Mesenchymal stem cell (in vitro differentiated cells and primary cell): ENCODE measurements at places on chromosomes 1 and 21.

DNA sequence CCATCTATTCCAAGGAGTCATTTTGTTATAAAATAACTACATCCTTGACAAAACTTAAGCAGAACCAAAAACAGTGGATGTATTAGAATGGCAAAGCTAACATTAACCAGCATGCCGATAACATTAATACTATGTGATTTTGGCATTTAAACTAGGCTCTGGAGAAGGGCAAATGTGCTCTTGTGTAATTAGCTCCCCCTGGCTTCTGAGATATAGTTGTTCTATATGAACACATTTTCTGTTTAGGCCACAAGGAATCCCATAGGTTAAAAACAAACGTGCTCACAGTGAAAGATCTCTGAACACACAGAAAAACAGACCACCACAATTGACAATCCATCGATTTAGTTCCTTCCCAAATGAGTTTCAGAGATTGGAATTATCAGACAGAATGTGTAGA, 57.4 kb upstream of the TARS2 start:
- no peaks in the 10 kb centered on the region for H3K4me1 ChIP-seq
- H3K27me3 ChIP-seq = no peaks in the 10 kb centered on the region

GRCh38 chr1:11790101-11790879, 15.5 kb downstream of the MTHFR start:
- H3K36me3 ChIP-seq = peaks cover 60% of the 10 kb centered on the region
- no peak overlapping the region for H3K27ac ChIP-seq
- H3K4me1 ChIP-seq = peaks cover 37% of the 10 kb centered on the region
- no peak overlapping the region for H3K4me3 ChIP-seq

- DNase-seq = no peak
- H3K27ac ChIP-seq = peak overlapping the region; percentile 18
- no peaks in the 10 kb centered on the region for H3K4me1 ChIP-seq
- H3K27me3 ChIP-seq = no peaks in the 10 kb centered on the region
- no peak overlapping the region for H3K4me3 ChIP-seq
- no peaks in the 10 kb centered on the region for H3K36me3 ChIP-seq
These were observed 152.7 kb upstream of the NEGR1 start for GRCh38 chr1:72435025-72435424.

DNA sequence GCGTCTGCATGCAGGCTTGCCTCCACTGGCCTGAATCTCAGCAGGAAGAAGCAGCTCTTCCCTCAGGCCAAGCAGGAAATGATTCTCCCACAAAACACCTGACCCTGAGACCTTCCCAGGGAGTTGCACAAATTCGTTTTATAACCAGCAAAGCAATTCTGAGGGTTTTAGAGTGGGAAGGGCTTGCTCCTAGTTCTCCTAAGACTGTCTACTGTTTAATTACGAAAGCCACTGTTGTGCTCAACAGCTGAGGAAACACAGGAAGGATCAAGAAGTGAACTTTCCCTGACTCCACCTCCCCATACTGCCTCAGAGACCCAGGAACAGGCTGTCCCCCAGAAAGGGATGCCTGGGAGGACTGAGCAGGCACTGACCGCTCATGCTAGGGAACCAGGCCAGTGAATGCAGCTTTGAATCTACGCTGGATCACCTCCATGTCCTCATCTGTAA, 37.0 kb upstream of the PUM1 start:
- H3K27me3 ChIP-seq = no peaks in the 10 kb centered on the region
- no peaks in the 10 kb centered on the region for H3K36me3 ChIP-seq
- H3K27ac ChIP-seq = peak overlapping the region; percentile 53
- DNase-seq = peak; percentile 97

DNA sequence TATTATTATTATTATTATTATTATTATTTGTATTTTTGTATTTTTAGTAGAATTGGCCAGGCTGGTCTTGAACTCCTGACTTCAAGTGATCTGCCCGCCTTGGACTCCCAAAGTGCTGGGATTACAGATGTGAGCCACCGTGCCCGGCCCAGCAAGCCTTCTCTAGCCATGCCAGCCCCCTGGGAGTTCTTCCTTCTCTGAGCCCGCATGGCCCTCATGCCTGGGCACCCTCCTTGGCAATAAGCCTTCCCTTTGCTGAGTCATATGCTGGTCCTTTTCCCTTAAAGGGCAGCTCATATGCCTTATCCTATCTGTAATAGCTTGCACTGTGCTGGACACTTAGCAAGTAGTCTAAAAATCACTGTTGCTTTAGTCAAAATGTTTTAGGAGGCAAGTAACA, 8.5 kb upstream of the NBL1 start:
- H3K4me3 ChIP-seq = no peak overlapping the region
- no peak overlapping the region for H3K27ac ChIP-seq
- peaks cover 7% of the 10 kb centered on the region for H3K36me3 ChIP-seq
- H3K27me3 ChIP-seq = no peaks in the 10 kb centered on the region

DNA sequence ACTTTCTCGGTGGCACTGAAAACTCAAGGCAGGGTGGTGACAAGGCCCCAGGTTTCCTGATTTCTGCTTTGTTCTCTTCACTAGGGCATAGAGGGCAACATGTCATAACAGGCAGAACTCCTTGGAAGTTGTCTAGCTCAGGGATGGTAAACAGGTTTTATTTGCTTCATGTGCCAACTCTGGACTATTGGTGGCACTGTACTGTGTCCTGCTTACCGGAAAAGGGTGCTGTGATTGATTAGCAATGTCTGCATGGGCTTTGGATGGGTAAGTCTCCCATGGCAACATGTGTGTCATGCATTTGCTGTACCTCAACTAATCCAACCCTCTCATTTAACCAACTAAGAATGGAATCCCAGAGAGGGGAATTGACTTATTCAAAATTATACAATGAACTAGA, 70.7 kb upstream of the USP24 start:
- H3K36me3 ChIP-seq = no peaks in the 10 kb centered on the region
- H3K27me3 ChIP-seq = no peaks in the 10 kb centered on the region
- no peaks in the 10 kb centered on the region for H3K4me1 ChIP-seq
- DNase-seq = no peak
- no peak overlapping the region for H3K27ac ChIP-seq
- no peak overlapping the region for H3K4me3 ChIP-seq

DNA sequence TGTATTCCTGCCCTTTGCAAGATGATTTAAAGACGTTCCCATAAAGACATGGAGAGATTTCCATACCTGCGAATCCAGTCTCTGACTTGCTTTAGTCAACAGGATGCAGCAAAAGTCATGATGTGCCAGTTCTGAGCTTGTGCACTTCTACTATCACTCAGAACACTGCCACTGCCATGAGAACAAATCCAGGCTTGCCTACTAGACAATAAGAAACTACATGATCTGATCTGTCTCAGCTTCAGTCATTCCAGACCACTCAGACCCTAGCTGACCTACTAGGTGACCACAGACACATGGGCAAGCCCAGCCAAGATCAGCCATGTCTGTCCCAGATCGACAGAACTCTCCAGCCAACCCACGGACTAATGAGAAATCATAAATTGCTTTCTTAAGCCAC, 219.2 kb downstream of the RRAGC start:
- no peaks in the 10 kb centered on the region for H3K27me3 ChIP-seq
- H3K4me1 ChIP-seq = no peaks in the 10 kb centered on the region
- no peak overlapping the region for H3K27ac ChIP-seq
- no peaks in the 10 kb centered on the region for H3K36me3 ChIP-seq
- no peak for DNase-seq
- H3K4me3 ChIP-seq = no peak overlapping the region

DNA sequence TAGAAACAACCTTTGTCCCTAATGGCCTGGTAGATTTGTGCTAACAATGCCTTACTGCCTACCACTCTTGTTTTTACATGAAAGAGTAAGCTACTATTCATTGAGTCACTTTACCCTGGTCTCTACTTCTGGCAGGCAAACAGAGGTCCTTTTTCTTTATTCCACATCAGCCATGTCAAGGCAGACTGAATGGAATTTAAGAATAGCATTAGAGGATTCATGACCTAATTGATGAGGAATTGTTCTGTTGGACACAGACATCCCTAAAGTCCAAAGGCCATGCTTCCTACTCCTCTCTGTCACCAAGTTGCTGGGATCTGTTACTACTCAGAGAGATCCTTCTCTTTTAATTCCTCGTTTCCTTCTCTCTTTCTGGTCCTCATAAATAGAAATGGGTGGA, 229.1 kb upstream of the ZP4 start:
- H3K36me3 ChIP-seq = no peaks in the 10 kb centered on the region
- DNase-seq = no peak
- H3K4me3 ChIP-seq = no peak overlapping the region
- H3K27me3 ChIP-seq = no peaks in the 10 kb centered on the region
- no peak overlapping the region for H3K27ac ChIP-seq
- H3K4me1 ChIP-seq = no peaks in the 10 kb centered on the region

GRCh38 chr1:35555212-35555584, 2.0 kb downstream of the KIAA0319L start:
- H3K4me1 ChIP-seq = peaks cover 12% of the 10 kb centered on the region
- DNase-seq = no peak
- H3K27me3 ChIP-seq = no peaks in the 10 kb centered on the region
- no peak overlapping the region for H3K27ac ChIP-seq
- H3K4me3 ChIP-seq = peak overlapping the region; percentile 96
- peaks cover 44% of the 10 kb centered on the region for H3K36me3 ChIP-seq

DNA sequence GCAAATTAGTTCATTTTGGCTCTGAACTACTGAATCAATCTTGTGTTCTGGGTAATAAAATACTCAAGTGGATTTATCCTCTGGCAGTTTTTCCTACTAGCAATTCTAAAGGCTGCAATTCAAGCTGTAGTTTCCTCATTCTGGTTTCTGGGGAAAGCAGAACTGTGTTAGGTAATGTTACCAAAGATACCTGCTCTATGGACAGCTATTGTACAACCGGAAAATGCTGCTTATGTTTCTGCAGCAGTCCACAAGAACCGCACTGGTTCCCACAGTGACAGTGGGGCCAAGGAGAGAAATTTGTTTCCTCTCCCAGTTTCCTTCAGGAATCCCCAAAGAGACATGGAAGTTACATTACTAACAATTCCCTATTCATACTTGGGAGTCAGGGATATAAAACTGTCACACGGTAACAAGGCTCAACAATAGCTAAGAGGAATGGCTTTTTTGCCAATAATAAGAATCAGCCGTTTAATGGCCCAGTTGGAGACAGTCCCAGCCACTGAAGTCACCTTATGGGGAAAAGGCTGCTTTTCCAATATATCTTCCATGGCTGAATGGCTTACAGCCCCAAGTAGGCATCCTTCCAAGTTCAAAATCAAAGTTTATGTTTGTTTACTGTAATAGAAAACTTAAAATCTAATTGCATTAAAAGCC, 52.6 kb downstream of the PCNX2 start:
- H3K4me1 ChIP-seq = peaks cover 3% of the 10 kb centered on the region
- no peak for DNase-seq
- no peaks in the 10 kb centered on the region for H3K27me3 ChIP-seq
- no peak overlapping the region for H3K27ac ChIP-seq
- no peak overlapping the region for H3K4me3 ChIP-seq

- no peak overlapping the region for H3K4me3 ChIP-seq
- H3K27ac ChIP-seq = no peak overlapping the region
- H3K4me1 ChIP-seq = peaks cover 27% of the 10 kb centered on the region
- H3K27me3 ChIP-seq = no peaks in the 10 kb centered on the region
- no peaks in the 10 kb centered on the region for H3K36me3 ChIP-seq
These were observed 23.6 kb downstream of the SLC37A1 start for GRCh38 chr21:42537106-42537742.

GRCh38 chr1:173823781-173824314, 625 bp upstream of the DARS2 start:
- no peaks in the 10 kb centered on the region for H3K27me3 ChIP-seq
- peaks cover 2% of the 10 kb centered on the region for H3K4me1 ChIP-seq
- peak overlapping the region; percentile 97 for H3K4me3 ChIP-seq
- no peak for DNase-seq
- H3K36me3 ChIP-seq = no peaks in the 10 kb centered on the region
- H3K27ac ChIP-seq = peak overlapping the region; percentile 15

GRCh38 chr1:226846786-226847185, 23.6 kb upstream of the PSEN2 start:
- H3K27ac ChIP-seq = no peak overlapping the region
- DNase-seq = no peak
- H3K4me3 ChIP-seq = no peak overlapping the region
- H3K4me1 ChIP-seq = no peaks in the 10 kb centered on the region
- no peaks in the 10 kb centered on the region for H3K36me3 ChIP-seq

- H3K27me3 ChIP-seq = no peaks in the 10 kb centered on the region
- H3K4me1 ChIP-seq = peaks cover 5% of the 10 kb centered on the region
- peaks cover 36% of the 10 kb centered on the region for H3K36me3 ChIP-seq
- no peak for DNase-seq
- no peak overlapping the region for H3K27ac ChIP-seq
These were observed 17.5 kb downstream of the SLC19A1 start for GRCh38 chr21:45524756-45525152.

DNA sequence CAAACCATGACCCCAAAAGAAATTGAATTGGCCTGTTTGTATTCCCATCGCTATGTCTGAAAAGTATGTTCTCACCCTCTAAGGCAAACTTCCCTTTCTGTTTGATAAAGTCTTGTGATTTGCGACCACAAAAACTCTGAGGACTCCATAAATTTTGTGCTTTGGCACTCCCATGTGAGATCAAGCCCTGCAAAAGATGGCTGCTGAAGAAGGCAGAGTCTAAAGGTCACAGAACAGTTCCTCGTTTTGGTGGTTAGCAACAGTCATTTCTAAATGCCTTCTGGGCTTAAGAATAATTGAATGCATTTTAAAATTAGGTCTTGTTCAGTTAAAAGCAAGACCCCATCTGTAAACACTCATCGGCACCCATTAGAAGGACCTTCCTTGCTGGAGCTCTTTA, 441.6 kb downstream of the OMA1 start:
- no peak overlapping the region for H3K27ac ChIP-seq
- no peaks in the 10 kb centered on the region for H3K27me3 ChIP-seq
- H3K36me3 ChIP-seq = no peaks in the 10 kb centered on the region
- H3K4me3 ChIP-seq = no peak overlapping the region
- no peaks in the 10 kb centered on the region for H3K4me1 ChIP-seq

- no peaks in the 10 kb centered on the region for H3K27me3 ChIP-seq
- H3K36me3 ChIP-seq = no peaks in the 10 kb centered on the region
- no peak overlapping the region for H3K4me3 ChIP-seq
- DNase-seq = no peak
- H3K4me1 ChIP-seq = no peaks in the 10 kb centered on the region
These were observed 1538.3 kb downstream of the NCAM2 start for GRCh38 chr21:22536509-22536908.

- no peak overlapping the region for H3K4me3 ChIP-seq
- no peak overlapping the region for H3K27ac ChIP-seq
- DNase-seq = peak; percentile 26
- H3K36me3 ChIP-seq = no peaks in the 10 kb centered on the region
- H3K4me1 ChIP-seq = no peaks in the 10 kb centered on the region
These were observed 53.6 kb upstream of the ASB17 start for GRCh38 chr1:75985827-75986226.

DNA sequence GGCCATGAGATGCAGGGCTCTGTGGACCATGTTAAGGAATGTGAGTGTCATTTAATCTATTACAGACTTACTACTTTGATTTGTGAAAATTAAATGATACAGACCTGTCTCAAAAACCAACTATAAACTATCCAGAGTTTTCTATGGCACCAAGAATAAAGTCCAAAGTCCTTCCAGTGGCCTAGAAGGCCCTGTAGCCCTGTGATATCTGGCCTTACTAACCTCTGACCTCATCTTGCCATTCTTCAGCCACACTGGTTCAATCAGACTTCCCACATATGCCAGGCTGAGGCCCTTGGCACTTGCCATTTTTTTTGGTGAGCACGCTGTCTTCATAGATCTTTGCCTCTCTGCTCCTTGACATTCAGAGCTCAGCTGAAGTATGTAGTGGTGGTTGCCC, 7.7 kb downstream of the NTPCR start:
- no peaks in the 10 kb centered on the region for H3K27me3 ChIP-seq
- no peak for DNase-seq
- H3K4me1 ChIP-seq = peaks cover 2% of the 10 kb centered on the region
- no peak overlapping the region for H3K4me3 ChIP-seq
- no peak overlapping the region for H3K27ac ChIP-seq

- no peak overlapping the region for H3K4me3 ChIP-seq
- DNase-seq = no peak
- peaks cover 34% of the 10 kb centered on the region for H3K27me3 ChIP-seq
- no peak overlapping the region for H3K27ac ChIP-seq
These were observed 239.3 kb downstream of the NPHP4 start for GRCh38 chr1:5752746-5753548.
